ENCODE measurements at places on chromosomes 4 and X. TPM values are rescaled to one million over a fixed set of nuclear protein-coding genes. Genes with fewer than 3 reads are reported as not detected.

The PAGE3 gene
- polyA plus RNA-seq, result not detected

The GPR34 gene
- polyA plus RNA-seq, result not detected

The GAB3 gene
- 4.5 TPM for polyA plus RNA-seq

The TCEAL8 gene
- 36.5 TPM for polyA plus RNA-seq

- no peak overlapping the region for H3K4me3 ChIP-seq
- no peaks in the 10 kb centered on the region for H3K27me3 ChIP-seq
- no peak for DNase-seq
- H3K27ac ChIP-seq, result no peak overlapping the region
These were observed 247.9 kb upstream of the HAND2 start for GRCh38 chr4:173777921-173778320.

DNA sequence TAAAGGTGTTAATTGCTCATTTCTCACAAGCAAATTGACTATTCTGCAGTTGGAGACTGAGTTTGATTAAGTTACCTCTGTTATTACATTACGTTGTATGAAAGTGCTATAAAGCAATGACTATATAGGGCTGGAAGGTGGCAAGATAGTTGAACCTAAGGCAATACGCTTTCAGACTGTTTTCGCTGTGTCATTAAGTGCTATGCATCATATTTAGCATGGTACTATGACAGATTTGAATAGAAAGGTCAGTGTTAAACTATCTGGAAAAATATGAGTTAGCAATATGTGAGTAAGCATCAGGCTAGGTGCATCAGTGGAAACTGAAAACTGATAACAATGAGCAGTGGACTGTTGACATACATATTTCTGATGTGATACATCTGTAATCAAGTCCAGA, 206.0 kb upstream of the ARHGAP24 start:
- H3K4me1 ChIP-seq, result no peaks in the 10 kb centered on the region
- DNase-seq, result no peak
- no peak overlapping the region for H3K27ac ChIP-seq
- H3K27me3 ChIP-seq, result no peaks in the 10 kb centered on the region

DNA sequence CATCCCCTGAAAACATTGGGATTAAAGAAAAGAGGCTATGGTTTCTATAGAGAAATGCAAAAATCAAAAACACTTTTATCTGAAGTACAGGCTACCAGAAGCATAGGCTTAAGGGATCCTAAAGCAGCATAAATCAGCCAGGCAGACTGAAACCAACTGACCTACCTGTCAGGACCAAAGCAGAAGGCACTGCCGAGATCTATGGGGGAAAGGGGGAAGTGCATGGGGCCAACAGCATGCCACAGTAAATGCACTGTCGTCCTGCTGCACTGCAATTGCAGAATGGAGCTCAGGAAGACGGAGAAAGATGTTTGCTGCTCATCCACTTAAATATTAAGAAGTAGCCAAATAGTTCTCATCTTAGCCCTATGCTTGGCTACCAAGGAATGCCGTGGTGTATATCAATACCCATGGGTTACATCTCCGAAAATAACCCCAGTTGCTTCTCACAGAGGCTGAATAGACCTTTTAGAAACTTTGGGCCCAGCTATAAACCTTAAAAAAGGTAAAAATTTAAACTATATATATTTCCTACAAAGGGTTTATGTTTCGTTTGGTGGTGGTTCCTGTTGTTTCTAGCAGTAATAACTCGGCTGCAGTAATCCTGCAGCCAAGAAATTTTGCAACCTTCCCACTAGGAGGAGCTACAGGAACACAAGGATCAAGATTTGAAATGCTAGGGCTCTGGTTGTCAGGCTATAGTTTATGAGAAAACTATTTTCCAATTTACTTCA, 312.2 kb upstream of the DIAPH2 start:
- no peaks in the 10 kb centered on the region for H3K36me3 ChIP-seq
- H3K4me3 ChIP-seq, result no peak overlapping the region
- H3K27ac ChIP-seq, result no peak overlapping the region
- peaks cover 2% of the 10 kb centered on the region for H3K4me1 ChIP-seq

DNA sequence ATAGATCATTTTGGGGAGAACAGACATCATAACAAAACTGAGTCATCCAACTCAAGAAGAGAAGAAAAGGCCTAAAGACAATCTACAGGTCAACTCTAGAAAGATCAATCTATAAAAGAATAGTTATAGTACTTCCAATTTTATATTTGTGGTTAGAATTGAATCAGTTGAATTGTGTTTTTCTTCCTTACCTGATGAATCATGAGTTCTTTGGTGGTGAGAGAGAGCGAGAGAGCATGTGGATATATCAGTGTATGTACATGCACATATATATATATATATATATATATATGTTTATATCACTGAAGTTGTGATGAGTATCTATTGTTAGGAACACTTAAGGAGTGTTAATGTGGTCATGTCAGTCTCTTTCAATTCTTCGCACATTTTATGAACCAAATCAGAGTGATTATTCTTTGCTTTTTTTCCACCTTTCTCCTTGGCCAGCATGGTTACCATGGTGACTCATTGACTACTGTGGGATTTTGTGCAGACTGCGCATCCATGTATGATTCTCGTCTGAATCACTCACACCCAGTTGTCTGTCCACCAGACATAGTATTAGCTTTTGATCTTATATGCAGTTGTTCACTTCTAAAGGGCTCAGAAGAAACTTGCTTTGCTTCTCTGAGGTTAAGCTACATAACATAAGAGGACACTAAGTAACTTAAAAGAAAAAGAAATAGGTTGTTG, 90.4 kb upstream of the RAB40AL start:
- H3K4me1 ChIP-seq, result no peaks in the 10 kb centered on the region
- H3K27ac ChIP-seq, result no peak overlapping the region
- H3K36me3 ChIP-seq, result peaks cover 29% of the 10 kb centered on the region
- DNase-seq, result no peak

DNA sequence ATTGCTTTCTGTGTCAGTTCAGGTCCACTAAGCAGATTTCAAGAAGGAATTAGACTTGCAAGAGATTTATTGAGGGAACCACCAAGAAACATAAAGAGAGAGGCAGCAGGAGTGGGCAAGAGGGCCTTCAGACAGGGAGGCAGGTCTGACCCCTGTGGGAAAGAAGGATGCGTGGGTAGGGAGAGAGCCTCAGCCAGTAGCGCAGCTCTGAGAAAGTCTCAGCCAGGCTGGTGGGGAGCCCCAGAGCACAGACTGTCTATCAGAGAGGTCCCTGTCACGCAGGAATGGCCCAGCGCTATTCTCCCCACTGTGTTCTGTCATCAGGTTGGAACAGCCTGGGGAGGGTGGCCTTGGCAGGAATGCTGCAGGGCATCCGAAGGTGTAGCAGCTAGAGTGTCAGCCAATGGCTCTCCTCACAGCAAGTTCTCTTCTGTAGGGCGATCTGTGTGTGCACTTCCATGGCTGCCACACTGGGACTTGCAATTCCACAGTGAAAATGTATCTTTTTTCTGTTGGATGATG, 48.0 kb downstream of the OTC start:
- DNase-seq, result no peak
- H3K4me3 ChIP-seq, result no peak overlapping the region
- no peak overlapping the region for H3K27ac ChIP-seq
- H3K4me1 ChIP-seq, result no peaks in the 10 kb centered on the region
- H3K36me3 ChIP-seq, result no peaks in the 10 kb centered on the region

- H3K36me3 ChIP-seq, result no peaks in the 10 kb centered on the region
- H3K27me3 ChIP-seq, result no peaks in the 10 kb centered on the region
- H3K27ac ChIP-seq, result no peak overlapping the region
- H3K4me1 ChIP-seq, result 0 out of 2 replicates have a peak, but pooled peaks cover 1% of the 10 kb centered on the region
These were observed 126.7 kb upstream of the AGA start for GRCh38 chr4:177568931-177569330.

DNA sequence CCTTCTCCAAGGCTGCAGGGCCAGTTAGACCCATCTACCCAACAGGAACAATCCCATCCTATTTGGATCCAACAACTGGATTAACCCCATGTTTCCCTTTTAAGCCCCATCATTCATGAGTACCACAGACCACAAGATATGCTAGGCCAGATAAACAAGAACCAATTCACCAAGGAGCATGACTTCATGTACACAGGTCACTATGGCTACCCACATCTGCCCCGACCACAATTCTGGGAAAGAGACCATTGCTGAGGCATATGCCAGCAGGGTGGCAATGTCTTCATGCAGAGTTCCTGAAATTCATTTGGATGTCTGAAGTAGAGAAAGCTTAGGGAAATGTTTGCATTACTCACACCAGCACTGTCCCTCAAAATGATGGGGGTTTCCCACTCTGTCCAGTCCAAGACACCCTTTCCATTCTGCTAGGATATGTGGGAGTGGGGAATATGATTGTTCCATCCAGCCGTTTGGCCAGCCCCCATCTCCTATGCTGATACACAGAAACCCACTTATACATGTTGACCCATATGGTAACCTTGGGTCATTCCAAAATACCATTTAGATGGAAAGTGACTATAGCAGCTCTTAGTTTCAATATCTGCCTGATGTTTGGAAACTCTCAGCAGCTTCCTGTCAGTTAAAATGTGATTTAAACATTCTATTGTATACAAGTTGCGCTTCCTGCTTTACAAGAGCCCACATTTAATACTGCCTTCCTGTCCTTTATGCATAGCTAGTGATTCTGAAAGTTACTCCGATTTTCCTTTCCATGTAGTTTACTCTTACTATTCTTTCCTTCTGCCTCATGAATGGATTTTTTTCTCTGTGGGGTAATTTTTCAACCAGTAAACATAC, 129.0 kb downstream of the AMMECR1 start:
- no peak for DNase-seq
- H3K27ac ChIP-seq, result no peak overlapping the region
- H3K27me3 ChIP-seq, result no peaks in the 10 kb centered on the region
- no peaks in the 10 kb centered on the region for H3K36me3 ChIP-seq

DNA sequence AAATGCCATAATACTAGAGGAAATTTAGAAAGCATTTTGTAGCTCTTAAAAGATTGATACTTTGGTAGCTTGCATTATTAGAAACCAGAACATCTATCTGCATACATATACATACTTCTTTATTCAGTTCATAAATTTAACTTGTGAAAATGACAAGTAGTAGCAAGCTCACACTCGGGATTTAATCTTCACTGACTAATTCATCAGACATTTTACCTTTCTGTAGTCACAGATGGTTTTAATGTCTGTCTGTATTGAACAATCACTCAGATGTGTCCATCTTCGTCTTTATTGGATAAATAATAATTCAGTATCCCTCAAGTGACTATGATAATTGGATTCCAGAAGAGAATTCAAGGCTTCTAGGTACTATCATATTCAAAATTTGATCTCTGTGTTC, 232.3 kb downstream of the TENM3 start:
- H3K27me3 ChIP-seq, result no peaks in the 10 kb centered on the region
- no peak for DNase-seq
- no peak overlapping the region for H3K27ac ChIP-seq
- H3K4me1 ChIP-seq, result no peaks in the 10 kb centered on the region

GRCh38 chrX:119604766-119605463, 1.3 kb downstream of the NKRF start:
- peak overlapping the region; percentile 65 for H3K4me3 ChIP-seq
- no peak overlapping the region for H3K27ac ChIP-seq
- H3K27me3 ChIP-seq, result peaks cover 10% of the 10 kb centered on the region
- H3K4me1 ChIP-seq, result no peaks in the 10 kb centered on the region
- no peak for DNase-seq

DNA sequence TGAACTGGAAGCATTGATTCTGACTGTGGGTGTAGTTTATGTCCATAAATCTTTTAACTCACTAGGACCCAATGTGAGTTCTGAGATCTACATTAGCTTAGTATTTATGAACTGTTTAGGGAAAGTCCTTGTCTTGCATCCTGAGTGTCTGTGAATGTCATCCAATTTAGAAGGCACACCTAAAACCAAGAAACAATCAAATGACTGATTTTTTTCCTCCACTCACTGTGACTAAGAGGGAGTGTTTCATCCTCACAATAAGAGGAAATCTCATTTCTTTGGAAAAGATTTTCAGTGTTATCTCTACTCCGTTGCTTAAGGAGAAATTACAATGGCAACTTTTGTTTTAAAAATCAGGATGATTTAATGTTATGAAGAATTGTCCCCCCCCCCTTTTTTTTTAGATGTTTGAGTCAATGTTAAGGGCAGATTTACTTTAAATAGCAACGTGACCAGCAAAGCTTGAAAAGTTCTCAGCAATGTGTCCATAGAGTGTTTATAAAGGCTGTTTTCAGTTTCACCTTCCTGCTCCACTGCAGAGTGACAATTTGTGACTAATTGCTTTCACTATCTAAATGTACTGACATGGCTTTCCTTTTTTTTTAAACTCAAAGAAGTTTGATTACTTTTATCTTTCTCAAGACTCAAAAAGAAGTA, 173.0 kb downstream of the SPCS3 start:
- H3K4me3 ChIP-seq, result no peak overlapping the region
- no peaks in the 10 kb centered on the region for H3K27me3 ChIP-seq
- H3K27ac ChIP-seq, result no peak overlapping the region
- DNase-seq, result no peak
- no peaks in the 10 kb centered on the region for H3K4me1 ChIP-seq
- no peaks in the 10 kb centered on the region for H3K36me3 ChIP-seq

- no peaks in the 10 kb centered on the region for H3K36me3 ChIP-seq
- H3K27ac ChIP-seq, result no peak overlapping the region
- H3K4me3 ChIP-seq, result no peak overlapping the region
- no peak for DNase-seq
- no peaks in the 10 kb centered on the region for H3K4me1 ChIP-seq
- no peaks in the 10 kb centered on the region for H3K27me3 ChIP-seq
These were observed 41.5 kb downstream of the SOWAHB start for GRCh38 chr4:76856243-76857073.

DNA sequence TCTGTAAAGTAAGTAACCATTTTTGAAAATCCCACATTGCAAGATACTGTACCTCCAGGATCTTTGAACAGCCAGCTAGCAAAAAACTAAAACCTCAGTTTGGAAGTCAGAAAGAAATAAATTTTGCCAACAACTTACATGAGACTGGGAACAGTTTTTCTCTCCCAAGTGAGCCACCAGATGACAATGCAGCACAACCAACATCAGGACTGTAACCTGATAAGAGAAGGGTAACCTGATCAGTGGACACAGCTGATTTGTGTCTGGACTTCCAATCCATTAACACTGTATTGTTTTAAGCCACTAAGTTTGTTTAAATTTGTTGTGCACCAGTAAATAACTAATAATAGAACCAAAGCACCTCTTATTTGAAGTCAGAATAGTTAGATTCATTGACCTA, 923.3 kb downstream of the FAT4 start:
- DNase-seq, result no peak
- no peak overlapping the region for H3K27ac ChIP-seq
- H3K27me3 ChIP-seq, result no peaks in the 10 kb centered on the region
- H3K4me3 ChIP-seq, result no peak overlapping the region
- H3K36me3 ChIP-seq, result no peaks in the 10 kb centered on the region
- H3K4me1 ChIP-seq, result no peaks in the 10 kb centered on the region

GRCh38 chr4:83285055-83285407, 433 bp upstream of the COQ2 start:
- peak overlapping the region; percentile 77 for H3K27ac ChIP-seq
- H3K27me3 ChIP-seq, result no peaks in the 10 kb centered on the region
- no peaks in the 10 kb centered on the region for H3K36me3 ChIP-seq
- DNase-seq, result peak; percentile 23
- H3K4me3 ChIP-seq, result peak overlapping the region; percentile 79
- H3K4me1 ChIP-seq, result no peaks in the 10 kb centered on the region

DNA sequence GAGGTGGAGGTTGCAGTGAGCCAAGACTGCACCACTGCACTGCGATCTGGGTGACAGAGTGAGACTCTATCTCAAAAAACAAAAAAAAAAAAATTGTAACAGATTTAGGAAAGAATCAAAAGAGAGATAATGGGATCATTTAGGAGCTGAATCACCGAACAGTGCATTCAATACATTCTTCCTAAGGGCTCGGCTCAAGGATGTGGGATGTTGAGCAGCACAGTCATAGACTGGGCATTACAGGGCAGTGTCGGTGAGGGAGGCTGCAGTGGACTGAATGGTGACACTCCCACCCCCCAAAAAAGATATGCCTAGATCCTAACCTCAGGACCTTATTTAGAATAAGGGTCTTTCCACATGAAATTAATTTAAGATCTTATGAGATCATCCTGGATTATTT, 70.0 kb downstream of the EVC2 start:
- H3K4me3 ChIP-seq, result no peak overlapping the region
- no peaks in the 10 kb centered on the region for H3K36me3 ChIP-seq
- H3K27me3 ChIP-seq, result no peaks in the 10 kb centered on the region
- no peaks in the 10 kb centered on the region for H3K4me1 ChIP-seq
- H3K27ac ChIP-seq, result no peak overlapping the region
